Ureter (tissue), 1 donor: ENCODE measurements at places on chromosomes 5 and 9. TPM values are rescaled to one million over a fixed set of nuclear protein-coding genes. Genes with fewer than 3 reads are reported as not detected.

DNA sequence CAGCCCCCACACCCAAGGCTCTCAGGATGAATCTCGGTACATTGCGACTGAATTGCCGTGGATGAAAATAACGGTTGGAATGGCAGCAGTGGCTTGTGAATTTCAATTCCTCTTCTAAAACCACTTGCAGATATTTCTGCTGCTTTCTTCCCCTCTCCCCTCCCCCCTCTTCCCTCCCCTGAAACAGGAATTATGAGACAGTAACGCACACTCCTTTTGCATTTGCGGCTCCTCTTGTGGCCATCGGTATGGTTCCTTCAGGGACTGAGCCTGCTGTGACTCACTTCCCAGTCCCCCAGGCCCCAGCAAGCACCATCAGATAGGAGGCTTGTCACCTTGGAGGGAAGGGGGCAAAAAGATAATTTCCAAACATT, 9.7 kb downstream of the DCANP1 start:
- no peak for DNase-seq

DNA sequence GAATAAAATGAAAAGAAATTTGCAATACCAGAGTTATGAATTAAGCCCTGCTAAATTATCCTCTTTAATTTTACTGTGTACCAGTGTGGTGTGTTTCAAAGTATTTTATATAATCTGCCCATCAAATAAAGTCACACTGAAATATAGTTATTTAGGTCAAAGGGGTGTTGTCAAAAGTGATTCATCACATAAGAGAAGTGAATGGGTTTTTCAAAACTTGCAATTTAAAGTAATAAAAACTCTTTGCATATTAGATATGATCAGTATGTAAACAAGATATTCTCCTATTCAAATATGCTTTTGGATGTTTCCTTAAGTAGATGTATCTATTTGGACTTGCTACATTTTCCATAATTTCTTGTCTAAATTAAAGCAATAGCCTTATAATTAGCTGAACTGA, 1183.0 kb upstream of the CDH18 start:
- DNase-seq = no peak

DNA sequence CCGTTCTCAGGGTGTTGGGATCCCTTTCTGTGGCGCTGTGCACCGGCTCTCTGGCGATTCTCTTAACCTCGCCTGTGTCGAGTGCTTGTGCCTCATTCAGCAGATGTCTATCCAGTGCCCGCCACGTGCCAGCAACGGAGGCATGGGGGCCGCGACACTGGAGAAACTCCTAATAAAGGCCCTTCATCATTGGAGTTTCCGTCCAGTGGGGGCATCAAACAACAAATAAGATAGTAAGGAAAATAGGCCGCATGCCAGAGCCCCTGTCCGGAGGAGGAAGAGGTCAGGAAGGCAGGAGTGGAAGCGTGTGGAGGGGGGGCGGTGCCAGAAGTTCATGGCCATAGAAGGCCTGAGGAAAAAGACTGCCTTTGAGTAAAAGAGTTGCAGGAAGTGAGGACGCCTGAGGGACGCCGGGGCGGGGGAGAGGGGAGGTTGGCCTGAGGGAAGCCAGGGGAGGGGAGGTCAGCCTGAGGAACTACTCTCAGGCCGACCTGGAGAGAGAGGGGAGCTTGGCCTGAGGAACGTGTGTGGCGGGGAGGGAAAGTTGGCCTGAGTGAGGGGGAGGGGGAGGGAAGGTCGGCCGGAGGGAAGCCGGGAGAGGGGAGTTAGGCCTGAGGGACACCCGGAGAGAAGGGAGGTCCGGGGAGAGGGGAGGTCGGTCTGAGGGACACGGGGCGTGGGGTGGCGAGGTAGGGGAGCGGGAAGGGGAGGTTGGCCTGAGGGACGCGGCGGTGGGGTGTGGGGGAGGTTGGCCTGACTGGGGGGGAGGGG, 82.2 kb downstream of the CACNA1B start:
- no peak for DNase-seq

Gene SLC25A2
- total RNA-seq = 1.3 TPM
